ENCODE measurements at places on chromosomes 5 and 9.
A peak's percentile ranks its signal among the peaks of the same experiment; 100 is the strongest.

DNA sequence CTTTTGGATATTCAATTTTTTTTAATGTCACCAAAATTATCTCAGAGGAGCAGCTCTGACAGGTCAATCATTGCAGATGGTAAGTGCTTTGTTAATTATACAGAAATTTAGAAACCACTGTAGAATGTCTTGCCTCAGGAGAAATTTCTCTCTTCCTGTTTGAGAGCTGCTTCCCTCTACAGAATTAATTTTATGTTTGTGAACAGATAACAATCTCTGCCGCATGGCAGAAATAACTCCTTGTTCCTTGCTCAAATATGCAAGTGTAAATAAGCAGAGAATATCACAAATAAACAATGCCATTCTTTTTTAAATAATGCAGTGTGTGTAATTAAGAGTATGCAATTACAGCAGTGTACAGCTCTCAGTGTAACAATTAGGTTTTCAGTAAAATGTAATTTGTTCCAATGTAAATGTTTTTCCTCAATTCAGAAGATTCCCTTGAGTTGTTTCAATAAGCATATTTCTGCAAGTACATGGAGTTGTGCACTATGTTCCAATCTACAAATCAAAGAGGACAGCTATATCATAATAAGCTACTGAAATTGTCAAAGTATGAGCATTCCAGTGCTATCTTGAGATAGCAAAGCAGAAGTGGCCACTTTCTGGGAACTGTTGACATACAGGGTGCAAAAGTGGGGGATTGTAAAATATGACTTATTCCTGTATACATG is 1012.8 kb downstream of the MAT2B start:
- no peak for DNase-seq

DNA sequence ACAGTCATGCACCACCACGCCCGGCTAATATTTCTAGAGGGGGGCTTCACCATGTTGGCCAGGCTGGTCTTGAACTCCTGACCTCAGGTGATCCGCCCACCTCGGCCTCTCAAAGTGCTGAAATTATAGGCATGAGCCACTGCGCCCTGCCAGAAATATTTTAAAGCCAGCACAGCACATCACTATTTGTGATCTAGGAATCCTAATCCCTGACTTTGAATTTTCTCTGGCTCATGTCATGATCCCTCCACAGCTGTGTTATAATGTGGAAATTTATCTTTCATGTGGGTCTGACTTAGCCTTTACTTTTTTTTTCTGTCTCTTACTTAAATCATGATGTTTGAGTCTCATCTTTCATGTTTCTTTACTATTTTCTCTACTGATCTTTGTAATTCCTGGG is 18.7 kb upstream of the ITGA1 start:
- no peak for DNase-seq

DNA sequence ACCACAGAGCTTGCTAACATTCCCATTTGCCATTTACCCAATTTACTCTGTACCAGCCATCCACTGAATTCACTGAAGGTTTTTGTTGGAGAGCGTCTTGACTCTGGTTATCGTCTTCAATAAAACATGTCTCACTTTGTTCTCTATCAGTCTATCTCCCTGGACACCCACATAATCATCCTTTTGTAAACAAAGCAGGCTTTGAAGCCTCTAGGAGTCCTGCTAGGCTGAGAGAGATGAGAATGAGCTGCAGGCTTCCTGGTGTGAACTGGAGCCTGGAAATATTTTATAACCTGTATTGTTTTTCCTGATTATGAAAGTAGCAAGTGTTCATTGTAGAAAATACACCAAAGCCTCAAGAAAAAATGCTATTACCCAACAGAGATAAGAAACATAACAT is 140.6 kb upstream of the ZNF366 start:
- no peak for DNase-seq

- DNase-seq, result no peak
Measured at GRCh38 chr9:95815961-95816360, 59.5 kb upstream of the ERCC6L2 start.

GRCh38 chr5:146862641-146863040 is 15.9 kb downstream of the PPP2R2B start:
- no peak for DNase-seq

- DNase-seq, result peak; percentile 44
Measured at GRCh38 chr9:120925535-120926396, 830 bp downstream of the TRAF1 start.

DNA sequence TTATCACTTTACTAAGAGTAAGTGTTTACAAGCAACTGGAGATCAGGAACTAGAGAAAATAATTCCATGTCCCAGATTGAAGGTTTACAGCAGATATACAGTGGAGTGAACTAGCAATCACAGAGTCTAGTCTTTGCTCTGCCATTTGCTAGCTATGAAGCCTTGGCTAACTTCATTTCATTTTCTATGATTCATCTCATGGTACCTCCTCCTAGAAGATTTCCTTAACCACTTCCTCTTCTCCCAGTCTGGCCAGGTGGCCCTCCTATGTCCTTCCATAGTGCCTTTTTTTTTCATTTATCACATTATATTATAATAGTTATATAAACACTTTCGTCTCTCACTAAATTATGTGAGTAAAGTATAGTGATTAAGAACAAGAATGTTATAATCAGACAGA is 52.1 kb downstream of the GRIA1 start:
- no peak for DNase-seq

DNA sequence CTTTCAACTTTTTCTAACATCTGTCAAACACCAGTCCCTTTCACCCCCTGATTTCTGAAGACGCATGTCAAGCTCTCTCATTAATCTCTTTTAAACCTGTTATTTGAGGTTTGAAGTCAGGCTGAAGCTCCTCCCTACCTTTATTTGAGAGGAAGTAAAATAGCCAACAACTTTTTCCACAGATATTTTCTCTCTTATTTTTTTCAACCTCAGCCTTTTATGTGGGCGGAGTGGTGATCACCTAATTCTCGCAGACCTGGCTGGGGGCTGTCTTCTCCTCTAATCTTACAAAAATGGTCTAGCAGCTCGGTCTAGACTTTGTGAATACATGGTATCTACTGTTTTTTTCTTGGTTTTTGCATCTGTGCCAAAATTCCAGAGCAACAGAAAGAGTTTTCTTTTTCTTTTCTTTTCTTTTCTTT is 395.7 kb upstream of the ACTBL2 start:
- DNase-seq, result no peak

DNA sequence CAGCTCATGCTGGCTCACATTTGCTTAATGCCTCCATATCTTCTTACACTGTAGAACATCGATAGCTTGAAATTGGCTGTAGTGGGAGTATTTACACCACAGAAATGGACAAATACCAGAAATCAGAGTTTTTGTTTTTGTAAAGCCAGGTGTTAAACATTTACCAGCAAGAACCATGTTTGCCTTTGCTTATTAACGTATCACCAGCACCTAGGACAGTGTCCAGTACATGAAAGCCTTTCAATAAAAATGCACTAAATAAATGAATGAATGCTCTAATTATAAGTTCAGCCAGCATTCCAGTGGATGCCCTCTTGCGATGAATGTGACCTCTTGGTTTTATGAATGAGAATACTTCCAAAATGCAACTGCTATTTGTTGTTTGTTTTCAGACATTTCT is 140.4 kb upstream of the VLDLR start:
- no peak for DNase-seq

- no peak for DNase-seq
Measured at GRCh38 chr5:140965905-140966292, 377 bp upstream of the PCDHAC2 start.

- no peak for DNase-seq
Measured at GRCh38 chr9:115107701-115108100, 10.3 kb downstream of the TNC start.

DNA sequence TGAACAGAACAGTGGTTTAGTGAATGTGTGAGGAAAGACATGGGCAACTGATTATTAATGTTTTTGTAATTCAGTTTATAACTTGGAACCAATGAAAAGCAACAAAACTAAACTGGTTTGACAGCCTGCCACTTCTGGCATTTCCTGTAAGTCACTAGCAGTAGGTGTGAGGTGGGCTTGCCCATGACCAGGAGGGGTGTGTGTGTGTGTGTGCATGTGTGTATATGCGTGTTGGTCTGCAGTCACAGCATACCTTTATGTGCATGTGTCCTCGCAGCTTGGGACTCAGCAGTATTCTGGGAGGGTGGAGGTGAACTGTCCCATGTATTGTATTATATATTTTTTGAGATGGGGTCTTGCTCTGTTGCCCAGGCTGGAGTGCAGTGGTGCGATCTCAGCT is 32.3 kb downstream of the OTULIN start:
- DNase-seq, result no peak

DNA sequence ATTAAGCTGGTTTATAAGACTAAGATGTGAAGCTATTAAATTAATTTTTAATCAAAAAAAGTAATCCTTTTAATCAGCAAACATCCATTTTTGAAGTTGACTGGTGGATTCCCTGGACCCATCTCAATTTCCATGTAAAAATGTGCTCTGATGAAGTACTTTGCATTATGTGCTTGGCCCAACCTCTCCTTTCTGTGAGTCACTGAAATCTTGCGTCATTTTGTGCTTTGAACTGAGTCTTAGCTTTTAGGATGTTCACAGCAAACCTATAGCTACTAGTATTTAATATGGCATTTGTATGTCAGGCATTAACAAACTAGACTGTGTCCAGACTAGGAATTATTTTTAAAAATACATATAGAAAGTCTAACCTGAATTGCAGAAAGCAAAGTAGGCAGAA is 55.0 kb upstream of the CDH12 start:
- no peak for DNase-seq

DNA sequence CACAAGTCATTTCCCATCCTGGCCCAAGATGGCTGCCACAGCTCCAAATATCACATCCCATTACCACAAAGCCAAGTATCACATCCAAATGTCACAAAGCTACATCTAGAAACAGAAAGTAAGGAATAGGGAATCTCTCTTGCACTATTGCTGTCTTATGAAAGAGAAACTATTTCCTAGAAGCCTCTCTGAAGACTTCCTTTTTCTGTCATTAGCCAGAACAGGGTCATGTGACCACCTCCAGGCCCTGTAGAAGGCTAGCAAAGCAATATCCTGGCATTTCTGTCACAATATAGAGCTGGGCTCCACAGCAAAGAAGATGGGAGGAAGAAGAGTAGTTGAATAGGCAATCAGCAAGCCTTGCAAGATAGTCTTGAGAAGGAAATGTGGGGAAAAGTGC is 99.2 kb downstream of the SH3TC2 start:
- DNase-seq, result no peak

- DNase-seq, result no peak
Measured at GRCh38 chr5:119484884-119485283, 32.6 kb downstream of the HSD17B4 start.

DNA sequence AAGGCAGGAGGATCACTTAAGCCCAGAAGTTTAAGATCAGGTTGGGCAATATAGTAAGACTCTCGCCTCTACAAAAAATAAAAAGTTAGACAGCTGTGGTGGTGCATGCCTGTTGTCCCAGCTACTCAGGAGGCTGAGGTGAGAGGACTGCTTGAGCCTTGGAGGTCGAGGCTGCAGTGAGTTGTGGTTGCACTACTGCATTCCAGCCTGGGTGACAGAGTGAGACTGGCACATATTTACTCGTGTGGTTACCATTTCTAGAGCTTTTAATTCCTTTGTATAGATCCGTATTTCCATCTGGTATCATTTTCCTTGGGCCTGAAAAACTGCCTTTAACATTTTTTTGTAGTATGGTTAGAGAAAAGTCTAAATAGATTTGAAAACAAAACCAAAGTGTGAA is 7.8 kb downstream of the IL6ST start:
- no peak for DNase-seq

DNA sequence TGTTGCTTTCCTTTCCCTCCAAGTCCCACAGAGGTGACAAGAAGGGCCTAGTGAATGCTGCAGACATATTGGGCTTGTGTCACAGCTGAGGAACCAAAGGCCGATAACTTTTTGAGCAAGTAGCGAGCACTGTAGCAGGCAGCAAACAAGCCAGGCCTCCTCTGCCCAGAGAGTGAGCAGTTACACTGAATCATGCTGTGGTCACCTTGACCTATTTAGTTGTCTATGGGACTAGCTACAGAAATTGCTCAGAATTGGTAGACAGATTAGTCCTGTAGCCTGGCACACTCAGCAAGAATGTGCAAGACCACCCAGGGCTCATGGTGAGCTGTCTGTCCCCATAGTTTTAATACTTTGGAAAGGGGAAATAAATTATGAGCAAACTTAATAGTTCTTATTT is 25.2 kb downstream of the ZCCHC9 start:
- DNase-seq, result no peak

- no peak for DNase-seq
Measured at GRCh38 chr9:110337727-110338126, at the start of gene TXNDC8. TXNDC8 (minus strand) TSS chr9:110337863.

DNA sequence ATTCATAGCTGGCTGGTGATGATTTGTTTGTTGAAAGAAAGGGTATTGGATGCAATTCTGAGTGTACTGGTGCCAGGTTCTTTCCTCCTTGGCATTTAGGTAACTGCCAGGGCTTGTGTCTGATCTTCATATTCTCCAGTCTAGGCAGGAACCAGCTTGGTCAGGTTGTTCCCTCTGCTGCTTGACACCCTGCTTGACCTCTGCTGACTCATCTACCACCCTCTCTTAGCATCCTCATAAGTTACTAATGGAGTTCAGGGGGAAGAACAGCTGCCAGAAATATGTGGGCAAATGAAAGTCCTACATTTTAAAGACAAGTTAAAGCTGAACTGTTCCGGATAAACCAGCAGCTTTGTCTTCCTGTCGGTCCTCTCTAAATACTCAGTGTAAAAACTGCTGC is 116.1 kb upstream of the TNC start:
- DNase-seq, result peak; percentile 94

DNA sequence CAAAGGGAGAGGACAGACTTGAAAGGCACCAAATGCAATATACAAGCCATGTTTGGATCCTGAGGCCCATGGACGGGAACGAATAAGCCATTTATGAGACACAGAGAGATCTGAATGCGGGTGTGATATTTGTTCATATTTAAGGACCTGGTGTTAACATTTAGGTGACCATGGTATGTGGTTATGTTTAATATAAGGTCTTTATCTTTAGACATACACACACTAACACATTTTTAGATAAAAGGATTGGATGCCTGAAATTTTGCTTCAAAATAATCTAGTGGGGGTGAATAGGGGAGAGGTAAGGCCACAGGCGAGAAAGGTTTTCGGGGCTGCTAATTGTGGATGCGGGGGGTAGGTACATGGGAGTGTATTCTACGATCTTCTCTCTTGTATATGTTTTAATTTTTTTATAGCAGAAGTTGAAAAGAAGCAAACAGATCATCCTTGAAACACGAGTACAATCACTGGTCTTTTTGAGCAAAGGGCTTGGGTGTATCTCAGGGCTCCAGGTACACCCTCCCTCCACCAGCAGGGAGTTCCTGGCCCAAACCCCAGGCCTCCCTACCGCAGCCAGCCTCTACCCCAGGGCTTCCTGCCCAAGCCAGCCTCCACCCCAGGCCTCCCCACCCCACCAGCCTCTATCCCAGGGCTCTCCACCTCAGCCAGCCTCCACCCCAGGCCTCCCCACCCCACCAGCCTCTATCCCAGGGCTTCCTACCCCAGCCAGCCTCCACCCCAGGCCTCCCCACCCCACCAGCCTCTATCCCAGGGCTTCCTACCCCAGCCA is 12.2 kb downstream of the AKNA start:
- no peak for DNase-seq
